ENCODE measurements at places on chromosomes 1 and 21.

- peak; percentile 47 for DNase-seq
Observed at GRCh38 chr1:23657659-23658275, 33.8 kb upstream of the RPL11 start.

DNA sequence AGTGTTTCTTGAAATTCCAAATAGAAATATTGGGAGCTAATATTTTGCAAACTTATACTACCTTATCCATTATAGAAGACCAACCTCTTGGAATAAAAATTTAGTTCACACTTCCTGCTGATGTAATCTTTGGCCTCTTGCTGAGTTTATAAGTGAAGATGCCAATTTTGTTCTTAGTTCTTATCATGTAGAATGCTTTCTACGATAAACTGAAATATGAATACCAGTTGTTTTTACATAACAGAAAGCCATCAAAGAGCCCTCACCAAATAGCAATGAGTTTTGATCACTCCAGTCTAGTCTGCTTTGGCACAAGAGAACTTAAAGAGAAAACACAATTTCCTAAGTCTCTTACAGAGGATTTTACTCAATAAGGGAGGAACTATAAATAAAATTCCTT is 89.5 kb downstream of the DENND1B start:
- no peak for DNase-seq

DNA sequence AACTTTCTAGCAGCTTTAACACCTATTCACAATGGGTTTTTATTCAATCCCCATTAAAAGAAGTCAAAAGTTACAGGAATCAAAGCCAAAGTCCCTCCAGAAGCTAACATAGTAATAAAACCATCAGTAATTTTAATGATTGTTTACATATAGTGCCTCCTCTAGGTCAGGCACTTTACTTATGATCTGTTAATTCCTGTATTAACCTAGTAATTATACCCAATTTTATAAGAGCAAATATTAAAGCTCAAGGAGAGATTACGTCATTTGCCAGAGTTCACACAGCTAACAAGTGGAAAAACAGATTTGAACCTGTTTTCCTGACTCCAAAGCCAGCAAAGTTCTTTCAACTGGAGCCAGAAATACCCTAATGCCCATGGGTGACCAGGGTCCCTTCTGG is 112.9 kb upstream of the F3 start:
- no peak for DNase-seq

DNA sequence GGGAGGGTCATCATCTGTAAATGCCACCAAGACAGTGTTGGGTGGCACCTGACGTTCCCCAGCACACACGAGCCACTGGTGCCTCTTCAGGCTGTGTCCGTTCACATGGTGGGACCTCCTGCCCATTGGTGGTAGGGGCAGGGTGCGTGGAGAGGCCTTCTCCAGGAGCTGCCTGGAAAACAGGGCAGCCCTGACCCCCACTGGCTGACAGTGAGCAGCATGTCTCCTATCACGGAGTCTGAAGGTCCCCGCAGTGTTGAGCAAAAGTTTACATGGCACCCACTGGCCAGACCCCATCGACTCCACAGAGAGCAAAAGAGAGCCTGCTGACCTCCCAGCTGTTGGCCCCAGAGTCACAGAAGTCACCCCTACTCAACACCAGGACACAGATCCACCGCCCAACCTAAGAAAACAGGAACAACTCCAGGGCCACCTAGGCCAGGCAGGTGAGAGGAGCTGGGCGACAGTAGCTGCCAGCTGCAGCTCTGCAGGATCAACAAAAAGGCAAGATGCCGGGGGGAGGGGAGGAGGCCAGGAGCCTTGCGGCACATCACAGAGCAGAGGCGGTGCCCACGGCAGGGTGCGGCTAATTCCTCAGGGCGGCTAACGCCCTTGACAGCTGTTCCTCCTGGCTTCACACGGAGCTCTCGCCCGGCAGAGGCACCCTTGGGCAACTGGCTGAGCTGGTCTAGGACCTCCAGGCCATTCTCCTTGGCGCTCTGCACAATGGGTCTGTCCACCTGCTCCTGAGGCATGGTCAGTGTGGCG is 14.4 kb upstream of the IFI6 start:
- DNase-seq: no peak

DNA sequence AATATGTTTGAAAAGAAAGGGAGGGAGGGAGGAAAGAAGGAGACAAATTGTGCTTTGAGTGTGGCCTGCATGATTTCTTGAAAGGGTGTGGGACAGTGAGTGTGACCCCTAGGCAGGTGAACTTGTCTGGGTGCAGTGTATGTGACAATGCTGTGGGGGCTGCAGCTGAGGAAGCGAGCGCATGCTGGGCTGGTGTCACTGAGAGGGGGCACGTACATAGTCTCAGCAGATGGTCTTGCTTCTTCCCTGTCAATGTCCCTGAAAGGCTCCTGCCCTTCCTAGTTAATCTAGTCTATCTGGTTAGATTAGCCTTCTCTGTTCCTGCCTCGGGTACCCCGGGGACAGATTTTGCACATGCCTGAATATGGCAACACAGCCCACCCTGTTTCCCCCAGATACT is 9.8 kb downstream of the FAAH start:
- DNase-seq: no peak

DNA sequence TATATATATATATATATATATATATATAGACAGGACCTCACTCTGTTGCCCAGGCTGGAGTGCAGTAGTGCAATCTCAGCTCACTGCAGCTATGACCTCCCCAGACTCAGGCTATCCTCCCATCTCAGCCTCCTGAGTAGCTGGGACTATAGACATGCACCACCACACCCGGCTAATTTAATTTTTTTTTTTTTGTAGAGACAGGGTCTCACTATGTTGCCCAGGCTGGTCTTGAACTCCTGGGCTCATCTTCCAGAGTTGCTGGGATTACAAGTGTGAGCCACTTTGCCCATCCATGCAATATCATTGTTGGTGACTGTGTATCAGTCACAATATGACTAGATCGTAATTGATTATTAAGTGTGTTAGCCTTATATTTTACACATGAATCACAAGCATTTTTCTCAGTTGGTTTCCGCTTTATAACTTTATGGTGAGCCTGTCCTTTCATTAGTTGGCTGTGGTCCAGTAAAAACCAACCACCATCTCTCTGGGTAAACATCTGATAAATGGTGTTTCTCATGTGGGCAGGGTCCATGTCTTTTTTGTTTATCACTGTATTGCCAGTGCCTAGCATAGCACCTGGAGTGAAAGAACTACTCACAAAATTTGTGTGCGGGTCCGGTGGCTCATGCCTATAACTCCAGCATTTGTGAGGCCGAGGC is 63.6 kb downstream of the MYOM3 start:
- no peak for DNase-seq

DNA sequence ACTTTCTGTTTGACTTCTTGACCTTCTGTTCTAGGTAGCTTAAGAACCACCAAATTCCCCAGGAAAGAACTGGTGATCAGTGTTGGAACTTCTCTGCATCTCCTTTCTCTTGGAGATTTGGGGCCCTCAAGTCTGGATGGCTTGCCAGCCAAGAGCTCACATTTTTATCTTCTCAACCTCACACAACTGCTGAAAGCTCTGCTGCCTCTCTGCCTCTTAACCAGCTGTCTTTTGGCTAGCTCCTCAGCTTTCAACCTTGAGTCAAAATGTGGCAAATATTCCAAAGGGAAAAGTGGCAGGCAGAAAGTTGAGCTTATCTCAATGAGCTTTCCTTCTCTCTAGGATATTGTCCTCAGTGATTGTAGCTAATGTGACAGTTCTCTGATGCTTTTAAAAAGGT is 89.2 kb upstream of the CCDC190 start:
- DNase-seq: no peak

DNA sequence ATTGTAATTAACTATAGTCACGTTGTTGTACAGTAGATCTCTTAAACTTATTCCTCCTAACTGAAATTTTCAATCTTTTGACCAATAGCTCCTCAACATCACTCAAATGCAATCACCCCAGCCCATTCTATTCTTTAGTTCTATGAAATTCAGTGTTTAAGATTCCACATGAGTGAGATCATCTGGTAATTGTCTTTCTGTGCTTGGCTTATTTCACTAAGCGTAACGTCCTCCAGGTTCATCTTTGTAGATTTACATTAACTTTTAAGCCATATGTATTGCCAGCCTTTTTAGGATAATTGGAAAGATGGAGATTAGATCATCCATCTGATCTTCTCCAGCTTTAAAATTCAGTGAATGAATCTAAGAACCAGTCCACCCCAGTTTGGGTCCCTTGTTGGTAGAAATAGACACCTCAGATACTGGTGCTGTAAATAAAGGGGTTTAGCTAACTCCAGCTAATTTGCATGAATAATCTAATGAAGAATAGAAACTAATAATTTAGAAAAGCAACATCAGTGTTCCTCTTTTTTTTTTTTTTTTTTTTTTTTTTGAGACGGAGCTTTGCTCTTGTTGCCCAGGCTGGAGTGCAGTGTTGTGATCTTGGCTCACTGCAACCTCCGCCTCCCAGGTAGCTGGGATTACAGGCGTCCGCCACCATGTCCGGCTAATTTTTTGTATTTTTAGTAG is 7.0 kb downstream of the S100A10 start:
- no peak for DNase-seq

- DNase-seq: no peak
Observed at GRCh38 chr1:245979589-245979988, 527.5 kb downstream of the SMYD3 start.

- DNase-seq: no peak
Observed at GRCh38 chr1:6414881-6415626, 4.7 kb downstream of the HES2 start.

- DNase-seq: no peak
Observed at GRCh38 chr1:170776777-170777176, 112.8 kb downstream of the PRRX1 start.

DNA sequence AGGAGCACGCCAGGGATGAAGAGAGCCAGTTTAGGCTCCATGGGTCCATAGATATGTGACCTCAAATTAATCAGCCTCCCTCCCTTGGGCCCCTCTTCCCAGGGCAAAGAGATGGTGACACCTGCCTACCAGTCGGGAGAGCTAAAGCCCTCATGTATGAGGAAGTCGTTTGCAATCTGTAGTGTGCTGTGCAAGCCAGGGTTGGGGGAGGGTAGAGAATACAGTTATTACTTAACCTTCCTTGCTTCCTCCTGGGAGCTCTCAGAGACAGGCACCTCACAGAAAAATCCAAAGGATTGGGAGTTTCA is 4.0 kb downstream of the PGLYRP4 start:
- DNase-seq: no peak

DNA sequence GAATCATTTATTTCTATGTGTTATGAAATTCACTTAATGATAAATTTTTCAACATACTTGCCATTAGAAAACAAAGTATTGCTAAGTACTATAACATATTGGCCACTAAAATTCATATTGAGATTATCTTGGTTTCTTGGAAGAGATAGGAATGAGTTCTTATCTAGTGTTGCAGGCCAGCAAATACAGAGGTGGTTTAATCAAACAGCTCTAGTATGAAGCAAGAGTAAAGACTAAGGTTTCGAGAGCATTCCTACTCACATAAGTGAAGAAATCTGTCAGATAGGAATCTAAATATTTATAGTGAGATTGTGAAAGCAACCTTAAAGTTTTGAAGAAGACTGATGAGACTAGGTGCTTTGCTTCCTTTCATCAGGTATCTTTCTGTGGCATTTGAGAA is 37.9 kb upstream of the FOXE3 start:
- no peak for DNase-seq

DNA sequence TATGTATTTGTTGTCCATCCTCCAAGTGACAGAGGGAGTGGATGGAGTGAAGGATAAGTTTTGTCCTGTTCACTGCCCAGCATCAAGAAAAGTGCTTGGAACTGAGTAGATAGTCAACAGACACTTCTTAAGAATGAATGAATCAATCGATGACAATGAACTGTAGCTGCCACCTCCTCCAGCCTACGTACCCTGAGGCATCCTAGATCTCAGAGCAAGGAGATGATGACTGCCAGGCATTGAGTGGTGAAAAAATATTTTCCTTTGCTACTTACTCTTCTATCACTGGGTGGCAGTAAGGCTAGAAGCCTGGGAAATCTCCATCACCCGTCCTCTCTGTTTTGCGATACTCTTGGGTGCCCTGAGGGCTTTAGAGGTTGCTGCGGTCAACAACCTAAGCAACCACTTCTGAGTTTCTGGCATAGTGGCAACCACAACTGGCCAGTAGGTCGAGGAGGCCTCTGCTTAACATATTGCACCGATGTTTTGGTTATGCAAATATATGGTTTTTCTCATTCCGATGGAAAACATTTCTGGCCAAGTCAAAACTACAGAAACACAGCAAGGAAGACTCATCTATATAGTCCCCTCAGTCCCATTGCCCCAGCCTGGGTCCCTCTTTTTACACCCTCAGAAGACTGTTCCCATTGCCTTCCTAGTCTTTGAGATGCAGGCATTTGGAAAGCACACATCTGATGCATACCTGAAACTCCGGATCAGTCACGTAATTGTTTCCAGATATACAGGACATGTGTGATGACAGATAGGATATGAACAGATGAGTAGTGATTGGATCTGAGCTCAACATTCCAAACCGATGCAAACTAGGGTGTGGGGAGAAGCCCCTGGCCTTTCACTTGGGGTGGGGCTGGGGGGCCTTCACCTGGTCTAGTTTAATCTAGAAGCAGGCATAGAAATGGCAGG is 136.8 kb downstream of the RUNX1 start:
- no peak for DNase-seq

GRCh38 chr1:225534772-225535171 is 106.9 kb upstream of the LBR start:
- DNase-seq: no peak

GRCh38 chr1:36408479-36408878 is 10.8 kb upstream of the LSM10 start:
- DNase-seq: no peak

- no peak for DNase-seq
Observed at GRCh38 chr1:201353186-201353940, 24.1 kb downstream of the TNNT2 start.

GRCh38 chr1:224252479-224252878 is 69.4 kb downstream of the DEGS1 start:
- no peak for DNase-seq

- DNase-seq: no peak
Observed at GRCh38 chr1:244820131-244820530, 15.3 kb upstream of the COX20 start.

- no peak for DNase-seq
Observed at GRCh38 chr21:32070676-32071330, 198.0 kb downstream of the HUNK start.

- DNase-seq: no peak
Observed at GRCh38 chr1:242219298-242219901, 220.5 kb upstream of the MAP1LC3C start.

GRCh38 chr1:94648225-94649007 is 106.9 kb upstream of the F3 start:
- no peak for DNase-seq

GRCh38 chr1:180609643-180610555 is 21.9 kb upstream of the XPR1 start:
- DNase-seq: no peak

DNA sequence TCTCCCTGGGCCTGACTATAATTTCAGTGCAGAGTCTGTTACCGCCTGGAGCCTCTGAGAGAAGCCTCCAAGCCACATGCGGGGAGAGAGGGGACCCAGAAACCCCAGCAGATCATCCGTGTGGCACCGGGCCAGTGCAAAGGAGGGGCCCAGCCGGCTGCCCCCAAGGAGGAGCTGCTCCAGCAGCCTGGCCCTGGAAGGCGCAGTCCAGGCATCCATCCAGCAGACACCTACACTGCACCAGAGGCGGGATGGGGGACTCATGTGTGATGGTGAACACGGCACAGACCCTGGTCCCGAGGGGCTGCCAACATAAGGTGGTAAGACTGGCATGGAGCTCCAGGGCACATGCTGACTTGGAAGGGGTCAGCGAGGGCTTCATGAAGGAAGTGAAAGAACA is 39.6 kb upstream of the CLSTN1 start:
- no peak for DNase-seq

- peak; percentile 82 for DNase-seq
Observed at GRCh38 chr1:206864939-206865671, at the start of gene IL20. IL20 (plus strand) TSS chr1:206865623; CDS start chr1:206865853, 230 bp downstream.
